ENCODE measurements at places on chromosomes 12 and 14.

DNA sequence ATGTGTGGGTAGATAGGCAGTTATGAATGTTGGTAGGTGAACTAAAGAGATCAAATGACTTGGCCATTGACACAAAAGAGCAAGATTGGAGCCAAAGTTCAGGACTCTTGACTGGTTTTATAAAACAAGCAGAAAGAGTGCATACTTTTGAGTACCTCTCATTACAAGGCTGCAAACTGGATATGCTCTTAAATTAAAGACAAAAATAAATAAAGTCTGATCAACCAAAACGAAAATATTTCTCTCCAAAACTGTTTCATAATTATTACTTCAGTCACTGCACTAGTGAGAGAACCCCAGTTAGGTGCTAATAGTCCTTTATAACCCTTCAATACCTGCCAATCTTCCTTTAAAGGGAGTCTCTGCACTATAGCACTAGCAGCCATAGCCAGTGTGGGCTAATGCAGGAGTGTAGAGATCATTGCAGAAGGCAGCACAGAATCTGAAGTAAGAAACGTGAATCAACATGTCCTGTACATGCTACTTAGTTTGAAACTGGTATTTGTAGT lies 147.1 kb downstream of the FOXA1 start:
- no peak for DNase-seq

DNA sequence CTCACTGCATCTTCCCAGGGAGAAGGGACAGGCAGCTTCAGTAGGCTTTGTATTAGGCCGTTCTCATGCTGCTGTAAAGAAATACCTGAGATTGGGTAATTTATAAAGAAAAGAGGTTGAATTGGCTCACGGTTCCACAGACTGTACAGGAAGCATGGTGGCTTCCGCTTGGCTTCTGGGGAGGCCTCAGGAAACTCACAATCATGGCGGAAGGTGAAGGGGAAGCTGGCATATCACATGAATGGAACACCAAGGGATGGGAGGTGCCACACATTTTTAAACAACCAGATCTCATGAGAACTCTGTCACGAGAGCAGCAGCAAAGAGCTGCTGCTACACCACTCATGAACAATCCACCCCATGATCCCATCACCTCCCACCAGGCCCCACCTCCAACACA lies 182.2 kb upstream of the SFSWAP start:
- DNase-seq: no peak

DNA sequence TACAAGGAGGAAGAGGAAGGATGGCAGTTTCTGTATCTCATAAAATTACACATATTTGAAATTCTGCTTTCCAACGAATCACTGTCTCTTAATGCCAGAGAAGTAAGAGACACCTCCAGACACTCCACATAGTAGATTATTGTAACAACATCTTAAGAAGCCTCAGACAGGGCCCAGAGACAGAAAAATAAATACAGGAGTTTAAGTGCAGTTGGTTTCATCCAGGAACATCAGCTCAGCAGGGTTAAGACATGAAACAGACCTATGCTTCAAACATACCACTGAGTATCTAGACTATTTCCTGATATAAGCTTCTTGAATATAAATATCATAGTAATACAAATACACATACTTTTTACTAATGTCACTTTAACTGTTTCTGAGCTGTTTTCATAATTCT lies 290.3 kb downstream of the ADAMTS20 start:
- DNase-seq: no peak

- DNase-seq: no peak
These were observed 401.0 kb downstream of the TMEM121 start for GRCh38 chr14:105927096-105928060.
